ENCODE measurements at places on chromosomes 13 and 19.

- DNase-seq, result no peak
These were observed 53.4 kb downstream of the TSSK6 start for GRCh38 chr19:19461671-19462622.

- DNase-seq, result no peak
These were observed 15.4 kb downstream of the MED26 start for GRCh38 chr19:16612636-16613035.

- no peak for DNase-seq
These were observed 115.2 kb upstream of the PEG3 start for GRCh38 chr19:56955637-56956216.

DNA sequence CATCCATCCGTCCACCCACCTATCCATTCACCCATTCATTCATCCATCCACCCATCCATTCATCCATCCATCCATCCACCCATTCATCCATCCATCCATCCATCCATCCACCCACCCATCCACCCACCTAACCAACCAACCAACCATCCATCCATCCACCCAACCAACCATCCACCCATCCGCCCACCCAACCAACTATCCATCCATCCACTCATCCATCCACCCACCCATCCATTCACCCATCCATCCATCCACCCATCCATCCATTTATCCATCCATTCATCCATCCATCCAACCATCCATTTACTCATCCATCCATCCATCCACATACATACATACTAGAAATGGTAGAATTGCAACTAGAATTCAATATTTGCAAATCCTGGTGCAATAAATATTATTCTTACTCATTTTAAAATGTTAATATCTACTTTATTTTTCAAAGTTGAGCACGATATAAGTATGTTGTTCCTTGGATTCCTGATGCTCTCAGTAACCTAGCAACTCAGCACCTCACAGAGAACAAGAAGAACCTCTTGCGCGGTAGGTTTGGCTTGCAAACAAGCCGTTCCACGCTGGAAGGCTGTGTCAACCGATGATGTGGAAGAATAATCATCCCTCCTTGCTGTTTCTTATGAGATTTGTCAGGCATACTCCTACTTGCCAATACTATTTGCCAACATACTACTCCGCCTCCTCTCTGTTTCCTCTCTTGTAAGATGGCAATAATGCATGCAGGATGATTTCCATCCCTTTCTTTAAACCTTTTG is 111.7 kb downstream of the GNG7 start:
- DNase-seq, result no peak

DNA sequence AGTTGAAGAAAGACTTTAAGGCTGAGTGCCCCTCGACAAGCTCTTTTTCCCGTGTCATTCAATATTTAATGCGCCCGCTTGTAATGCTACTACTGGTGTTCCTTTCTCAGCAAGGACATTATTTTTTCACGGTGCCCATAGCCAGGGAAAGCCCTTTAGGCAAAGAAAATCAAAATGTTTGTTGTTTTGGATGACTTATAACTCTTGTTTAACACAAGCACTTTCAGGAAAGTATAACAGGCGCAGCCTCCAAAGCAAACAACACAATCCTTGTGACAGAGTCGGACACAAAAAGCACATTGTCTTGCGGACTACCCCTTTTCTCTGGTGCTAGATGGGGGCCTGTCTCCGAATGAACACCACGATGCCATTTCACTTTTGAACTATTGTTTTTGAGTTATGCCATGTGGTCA is 12.4 kb downstream of the ZIC5 start:
- no peak for DNase-seq
